ENCODE measurements at places on chromosomes 3 and 15. TPM values are rescaled to one million over a fixed set of nuclear protein-coding genes. Genes with fewer than 3 reads are reported as not detected.

Gene SLC24A5
- total RNA-seq = not detected

GRCh38 chr3:46406788-46407611, at the start of the genes CCR5AS and CCRL2:
Gene CCR5AS, minus strand, starts transcription at chr3:46407066.
Gene CCRL2, plus strand, starts transcription at chr3:46407259. Its CDS starts 821 bp downstream, at chr3:46408080.
- DNase-seq = peak; percentile 87

Gene TTC23
- 16.9 TPM for total RNA-seq

GRCh38 chr3:190205739-190206138, 85.0 kb upstream of the P3H2 start:
- no peak for DNase-seq

- no peak for DNase-seq
Observed at GRCh38 chr3:136428167-136428566, 178.0 kb downstream of the PCCB start.

DNA sequence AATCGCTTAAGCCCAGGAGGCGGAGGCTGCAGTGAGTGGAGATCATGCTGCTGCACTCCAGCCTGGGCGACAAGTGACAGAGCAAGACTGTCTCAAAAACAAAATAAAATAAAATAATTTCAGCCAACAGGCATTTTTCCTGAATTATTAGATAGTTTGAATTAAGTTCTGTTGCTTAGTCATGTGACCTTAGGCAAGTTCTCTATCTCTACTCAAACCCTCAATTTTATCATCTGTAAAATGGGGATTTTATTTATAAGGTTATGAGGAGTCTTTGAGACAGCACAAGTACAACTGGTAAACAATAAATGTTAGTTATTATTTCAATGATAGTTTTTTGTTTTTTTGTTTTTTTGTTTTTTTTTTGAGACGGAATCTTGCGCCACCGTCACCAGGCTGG, 13.0 kb downstream of the SQOR start:
- no peak for DNase-seq

DNA sequence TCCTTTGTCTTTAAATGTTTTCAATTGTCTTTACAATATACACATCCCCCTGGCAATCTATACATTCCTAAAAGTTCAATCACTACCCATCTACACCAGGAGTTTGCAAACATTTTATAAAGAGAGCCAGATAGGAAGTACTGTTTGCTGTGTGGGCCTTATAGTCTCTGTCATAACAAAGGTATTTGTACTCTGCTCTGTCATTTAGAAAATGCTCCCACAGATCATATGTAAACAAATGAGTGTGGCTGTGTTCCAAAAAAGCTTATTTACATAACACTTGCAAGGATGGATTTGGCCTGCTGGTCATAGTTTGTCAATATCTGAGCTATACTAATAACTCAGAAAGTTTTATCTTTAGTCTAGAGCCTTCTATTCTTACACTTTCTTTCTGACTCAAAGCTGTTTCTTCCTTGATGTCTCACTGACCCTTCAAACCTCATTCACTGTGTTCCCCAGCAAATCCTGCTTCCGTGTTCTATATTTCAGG, 511.9 kb downstream of the GBE1 start:
- no peak for DNase-seq

Gene PLA2G4E
- total RNA-seq = not detected

GRCh38 chr3:141388823-141389621, 20.7 kb downstream of the ZBTB38 start:
- no peak for DNase-seq

Gene SETMAR
- 20.7 TPM for total RNA-seq

GRCh38 chr15:40365016-40365415, 7.0 kb downstream of the DISP2 start:
- DNase-seq = no peak

DNA sequence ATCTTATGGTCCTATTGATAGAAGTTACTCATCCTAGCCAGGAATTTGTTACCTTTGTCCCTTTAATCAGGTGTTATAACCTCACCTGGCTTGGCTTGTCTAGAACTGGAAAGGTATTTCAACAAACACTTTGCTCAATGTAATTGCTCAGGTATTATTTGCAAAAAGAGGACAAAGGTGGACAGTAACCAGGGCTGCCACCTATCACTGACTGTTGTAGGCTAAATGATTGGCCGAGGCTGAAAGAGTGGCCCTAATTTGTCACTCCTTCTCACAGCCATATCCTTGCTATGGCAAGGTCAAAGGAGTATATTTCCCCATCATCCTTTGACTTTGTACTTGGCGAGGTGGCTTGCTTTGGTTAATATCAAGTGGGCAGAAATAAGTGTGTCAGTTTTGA, 2.7 kb upstream of the SELENOS start:
- no peak for DNase-seq

Gene EFCAB12
- 0.05 TPM for total RNA-seq

DNA sequence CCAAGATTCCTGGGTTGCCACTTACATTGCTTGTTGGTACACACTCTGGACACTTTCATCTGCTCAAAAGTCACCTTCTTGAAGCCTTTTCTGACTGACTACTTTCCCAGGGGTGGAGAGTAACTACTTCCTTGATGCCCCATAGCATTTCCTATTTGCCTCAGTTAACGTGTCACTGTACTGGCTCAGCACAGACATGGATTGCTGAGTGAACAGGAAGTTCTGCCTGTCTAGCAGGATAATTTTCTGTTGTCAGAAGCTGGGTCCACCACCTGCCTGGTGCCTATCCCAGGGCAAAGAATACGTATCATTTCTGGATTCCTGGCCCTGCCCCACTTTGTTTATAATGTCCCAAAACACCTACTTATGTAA, 15.3 kb upstream of the ABHD17C start:
- no peak for DNase-seq

Gene PSMA4
- total RNA-seq = 120 TPM
